ENCODE measurements at places on chromosomes 3 and 15. TPM values are rescaled to one million over a fixed set of nuclear protein-coding genes. Genes with fewer than 3 reads are reported as not detected.

DNA sequence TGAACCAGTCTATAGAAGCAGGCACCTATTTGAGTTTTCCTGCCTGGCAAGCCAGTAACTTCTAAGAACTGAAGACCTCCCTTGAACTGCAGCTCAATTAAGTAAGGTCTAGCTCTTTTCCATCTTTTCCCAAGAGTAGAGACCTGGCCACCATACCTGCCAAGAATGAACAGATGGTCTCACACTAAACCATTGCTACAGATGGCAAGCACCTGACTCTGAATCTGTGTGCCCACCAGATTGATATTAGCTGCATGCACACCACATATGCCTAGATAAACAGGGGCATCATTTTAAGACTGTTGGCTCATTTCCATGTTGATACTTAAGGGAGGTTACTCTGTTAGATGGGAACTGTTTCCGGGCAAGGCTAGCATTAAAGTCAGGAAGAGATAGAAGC, 34.8 kb upstream of the GSK3B start:
- DNase-seq: peak; percentile 20

DNA sequence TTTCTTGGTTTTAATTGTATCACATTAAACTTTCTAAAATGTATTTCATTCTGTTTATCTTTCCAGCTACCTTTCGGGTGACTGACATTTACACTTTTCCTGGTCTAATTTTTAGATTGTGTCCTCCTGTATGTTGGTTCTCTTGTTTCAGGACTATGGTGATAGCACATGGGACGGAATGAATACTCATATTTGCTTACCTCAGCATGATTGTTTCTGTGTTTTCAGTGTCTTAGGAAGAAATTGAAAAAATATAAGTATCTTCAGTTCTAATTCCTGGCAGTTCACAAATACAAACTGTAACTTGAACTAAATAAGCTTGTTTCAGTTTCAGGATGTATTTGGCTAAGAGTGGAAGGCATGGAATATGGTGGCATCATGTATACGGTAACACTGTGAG, 80.1 kb upstream of the ROBO1 start:
- no peak for DNase-seq

GRCh38 chr3:2372306-2372705, 273.6 kb downstream of the CNTN4 start:
- DNase-seq: no peak

- DNase-seq: peak; percentile 62
Measured at GRCh38 chr3:47617086-47618010, 38.7 kb upstream of the CSPG5 start.

DNA sequence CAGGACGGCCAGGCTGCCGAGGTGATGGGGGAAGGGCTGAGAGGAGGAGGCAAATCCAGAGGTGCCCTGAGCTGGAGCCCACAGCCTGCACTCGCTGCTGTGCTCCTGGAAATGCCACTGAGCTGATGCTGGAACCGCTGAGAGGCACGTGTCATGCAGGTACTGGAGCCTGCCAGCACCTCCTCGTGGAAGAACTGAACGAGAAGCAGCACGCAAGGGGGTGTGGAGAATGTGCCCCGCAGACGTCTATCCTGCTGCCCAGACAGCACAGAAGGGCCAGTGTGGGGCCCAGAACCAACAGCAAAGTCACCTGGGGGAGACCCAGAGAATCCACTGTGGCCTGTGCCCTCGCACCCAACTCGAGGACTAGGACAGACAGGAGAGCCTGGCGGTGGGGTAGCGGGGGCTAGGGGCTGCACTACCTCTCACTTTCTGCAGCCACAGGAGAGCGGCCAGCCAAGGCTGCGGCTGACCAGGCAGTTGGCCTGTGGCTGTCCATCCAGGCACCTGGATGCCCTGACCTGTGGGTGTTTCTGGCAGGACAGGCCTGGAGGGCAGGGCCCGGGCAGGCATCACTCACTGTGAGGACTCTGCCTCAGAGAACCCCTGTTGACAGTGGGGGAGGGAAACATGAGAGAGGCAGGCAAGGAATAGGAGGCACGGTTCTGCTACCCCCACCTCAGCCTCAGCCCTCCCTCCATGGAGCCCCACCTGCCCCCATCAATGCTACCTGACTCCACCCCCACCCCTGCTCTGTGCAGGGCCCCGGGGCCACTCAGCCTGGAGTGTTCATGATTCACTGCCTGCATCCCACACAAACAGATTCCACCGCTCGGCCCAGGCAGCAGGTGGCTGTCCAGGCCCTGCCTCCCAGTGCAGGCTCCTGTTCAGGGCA, 213.1 kb downstream of the TBC1D2B start:
- no peak for DNase-seq

DPPA2 gene
- not detected for polyA plus RNA-seq

APEH gene
- polyA plus RNA-seq: 74.0 TPM

USP50 gene
- not detected for polyA plus RNA-seq

- DNase-seq: no peak
Measured at GRCh38 chr15:95866711-95867440, 463.6 kb upstream of the NR2F2 start.

C3orf20 gene
- polyA plus RNA-seq: not detected

GRCh38 chr3:160676547-160677303, at the start of gene ARL14:
ARL14 (plus strand) TSS chr3:160677160; CDS start chr3:160677347, 187 bp downstream.
- DNase-seq: no peak

DNA sequence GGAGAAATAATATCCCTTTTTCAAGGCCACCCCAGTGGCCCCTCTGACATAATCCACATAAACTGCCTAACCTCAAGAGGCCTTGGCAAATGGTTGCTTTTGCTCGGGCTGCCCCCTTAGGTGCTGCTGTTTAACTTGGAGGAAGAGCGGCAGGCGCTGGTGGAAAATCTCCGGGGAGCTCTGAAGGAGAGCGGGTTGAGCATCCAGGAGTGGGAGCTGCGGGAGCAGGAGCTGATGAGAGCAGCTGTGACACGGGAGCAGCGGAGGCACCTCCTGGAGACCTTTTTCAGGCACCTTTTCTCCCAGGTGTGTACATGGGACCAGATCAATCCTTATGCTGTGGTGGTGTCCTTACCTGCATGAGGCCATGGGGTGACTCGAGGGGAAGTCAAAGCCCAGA, 15.0 kb downstream of the DUOX1 start:
- no peak for DNase-seq

DNA sequence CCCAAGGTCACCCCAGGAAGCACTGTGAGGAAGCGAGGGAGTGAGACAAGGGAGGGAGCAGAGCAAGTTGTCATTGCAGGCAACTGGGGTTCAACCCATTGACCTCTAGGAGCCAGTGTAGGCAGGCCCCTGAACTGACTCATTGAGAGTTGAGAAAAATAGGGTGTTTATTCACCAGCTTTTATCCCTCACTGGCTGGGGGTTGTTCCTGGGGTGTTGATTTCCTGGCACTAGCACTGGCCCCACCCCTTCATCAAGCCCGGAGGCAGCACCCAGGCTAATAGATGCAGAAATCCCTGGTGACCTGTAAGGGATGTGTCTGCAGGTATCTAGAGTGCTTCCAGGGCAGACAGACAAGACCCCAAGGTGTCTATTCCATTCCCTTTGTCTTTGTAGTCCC, 183.9 kb downstream of the ARRDC4 start:
- no peak for DNase-seq

- no peak for DNase-seq
Measured at GRCh38 chr3:117063930-117064329, 354.4 kb downstream of the TUSC7 start.

DNA sequence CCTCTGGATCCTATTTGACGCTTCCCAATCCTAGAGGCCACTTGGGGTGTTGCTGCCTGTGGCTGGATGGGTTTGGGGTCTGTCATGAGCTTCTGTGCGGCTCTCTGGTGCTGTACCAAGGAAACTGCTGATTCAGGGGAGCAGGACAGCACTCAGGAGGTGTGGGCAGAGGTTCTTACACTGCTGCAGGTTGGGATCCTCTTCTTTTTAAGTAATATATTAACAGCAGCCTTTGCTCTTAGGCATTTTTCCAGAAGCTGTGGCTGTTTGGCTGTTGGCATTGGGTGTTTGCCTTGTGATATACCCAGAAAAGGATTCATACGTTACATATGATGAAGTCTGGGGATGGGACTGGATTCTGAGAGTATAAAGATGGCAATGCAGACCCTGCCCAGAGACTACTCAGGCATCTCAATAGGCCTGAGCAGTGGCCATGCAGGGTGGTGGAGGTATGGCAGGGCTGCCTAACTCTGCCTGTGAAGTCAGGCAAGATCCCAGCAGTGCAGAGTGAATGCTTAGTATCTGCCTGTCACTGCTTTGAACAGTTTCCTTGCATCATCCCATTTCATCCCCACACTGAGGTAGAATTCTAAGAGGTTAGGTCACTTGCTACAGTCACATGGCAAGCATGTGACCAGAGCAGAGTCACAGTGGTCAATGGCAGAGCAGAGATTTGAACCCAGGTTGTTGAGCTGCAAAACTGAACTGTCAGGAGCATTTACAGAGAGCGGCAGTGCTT, 3.9 kb downstream of the ABHD6 start:
- DNase-seq: no peak

- peak; percentile 4 for DNase-seq
Measured at GRCh38 chr3:142180761-142181362, 31.5 kb upstream of the TFDP2 start.

GRCh38 chr3:197950677-197951061, 679 bp downstream of the RPL35A start:
- DNase-seq: no peak

MINAR1 gene
- polyA plus RNA-seq: 0.46 TPM

CDC25A gene
- 3.5 TPM for polyA plus RNA-seq

- DNase-seq: peak; percentile 25
Measured at GRCh38 chr3:29454161-29454611, 173.3 kb downstream of the RBMS3 start.

DNA sequence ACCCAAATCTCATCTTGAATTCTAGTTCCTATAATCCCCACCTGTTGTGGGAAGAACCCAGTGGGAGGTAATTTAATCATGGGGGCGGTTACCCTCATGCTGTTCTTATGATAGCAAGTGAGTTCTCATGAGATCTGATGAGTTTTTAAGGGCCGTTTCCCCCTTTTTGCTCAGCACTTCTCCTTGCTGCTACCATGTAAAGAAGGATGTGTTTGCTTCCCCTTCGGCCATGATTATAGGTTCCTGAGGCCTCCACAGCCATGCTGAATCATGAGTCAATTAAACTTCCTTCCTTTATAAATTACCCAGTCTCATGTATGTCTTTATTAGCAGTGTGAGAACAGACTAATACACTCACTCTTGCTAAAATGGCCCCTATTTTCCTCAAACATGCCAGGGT, 374.7 kb downstream of the TUSC7 start:
- no peak for DNase-seq

DNA sequence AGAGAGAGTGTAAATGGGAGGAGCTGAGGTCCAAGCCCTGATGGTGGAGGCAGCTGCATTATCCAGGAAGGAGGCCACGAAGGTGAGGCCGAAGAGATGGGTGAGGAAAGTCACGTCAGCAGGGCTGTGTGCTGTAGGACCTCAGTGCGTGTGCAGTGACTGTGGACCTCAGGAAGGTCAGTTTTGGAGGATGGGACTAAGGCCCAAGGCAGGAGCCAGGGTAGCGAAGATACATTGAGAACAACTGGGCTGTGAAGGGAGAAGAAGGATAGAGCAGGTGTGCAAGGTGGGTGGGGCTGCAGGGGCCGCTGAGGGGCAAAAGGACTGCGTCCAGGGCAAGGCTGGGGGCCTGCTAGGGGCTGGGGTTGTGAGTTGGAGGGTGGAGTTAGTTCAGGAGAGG, 4.9 kb downstream of the KLHL40 start:
- DNase-seq: no peak

TRPM1 gene
- polyA plus RNA-seq: not detected

DNA sequence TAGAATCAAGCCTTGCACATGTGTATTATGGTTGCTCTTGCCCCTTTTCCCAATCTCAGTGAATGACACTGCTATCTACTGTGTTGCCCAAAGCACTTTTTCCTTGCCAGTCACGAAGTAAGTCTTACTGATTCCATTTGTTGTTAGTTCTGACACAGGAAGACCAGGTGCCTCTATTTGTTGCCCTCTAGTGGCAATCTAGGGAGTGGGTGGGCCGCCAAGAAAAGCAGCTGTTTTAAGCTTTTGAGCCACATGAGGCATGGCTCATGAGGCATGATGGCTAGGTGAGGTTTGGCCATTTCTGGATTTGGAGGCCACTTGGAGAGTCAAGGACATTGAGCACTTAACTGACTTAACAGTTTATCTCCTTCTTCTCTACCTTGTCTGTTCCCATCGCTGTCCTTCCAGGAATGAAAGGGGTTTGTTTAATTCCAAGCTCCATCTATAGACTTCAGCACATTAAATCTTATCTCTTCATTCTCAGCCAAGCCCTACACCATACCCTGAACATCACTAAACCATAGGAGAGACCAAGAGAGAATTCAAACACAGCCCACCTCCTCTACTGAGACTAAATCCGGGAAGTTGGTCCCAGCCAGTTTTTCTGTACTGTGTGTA, 103.1 kb downstream of the HCN4 start:
- DNase-seq: peak; percentile 81

CGNL1 gene
- polyA plus RNA-seq: 9.1 TPM

VEPH1 gene
- 0.88 TPM for polyA plus RNA-seq

GRCh38 chr15:95018888-95019545, 787.7 kb downstream of the MCTP2 start:
- no peak for DNase-seq

DNA sequence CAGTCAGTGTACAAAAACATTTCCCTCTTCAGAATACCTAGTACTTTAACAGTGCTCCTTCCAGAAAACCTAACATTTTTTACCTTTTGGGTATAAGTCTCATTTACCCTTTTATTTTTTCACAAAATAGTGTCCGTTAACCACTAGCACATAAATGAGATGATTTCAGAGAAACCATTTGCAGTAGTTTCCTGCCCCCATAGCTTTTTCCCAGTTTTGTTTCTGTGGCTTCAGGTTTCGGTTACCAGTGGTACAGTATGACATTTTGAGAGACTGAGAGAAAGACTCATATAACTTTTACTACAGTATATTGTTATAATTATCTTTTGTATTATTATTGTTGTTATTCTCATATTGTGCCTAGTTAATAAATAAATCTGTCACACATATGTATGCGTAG, 6.2 kb upstream of the RBMS3 start:
- DNase-seq: no peak

UACA gene
- polyA plus RNA-seq: 2.5 TPM

GRCh38 chr15:61684749-61685467, 375.3 kb downstream of the VPS13C start:
- DNase-seq: no peak

DNA sequence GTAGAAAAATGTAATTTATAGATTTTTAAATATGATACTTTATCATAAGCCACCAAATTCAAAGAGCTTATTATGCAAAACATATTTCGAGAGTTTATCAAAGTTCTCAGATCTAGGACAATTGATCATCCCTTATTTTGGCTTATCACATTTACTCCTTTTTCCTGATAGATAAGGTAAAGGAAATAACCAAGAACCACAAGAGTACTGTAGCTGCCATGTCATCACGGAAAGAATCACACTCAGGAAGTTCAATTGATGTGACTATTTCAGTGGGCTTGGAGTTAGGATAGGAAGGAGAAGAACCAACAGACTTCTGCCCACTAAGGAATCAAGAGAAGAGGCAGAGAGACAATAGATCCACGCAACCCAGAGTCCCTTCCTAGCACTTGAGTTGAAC, 142.7 kb upstream of the TMCO5A start:
- no peak for DNase-seq

NEO1 gene
- polyA plus RNA-seq: 64.2 TPM

ASB14 gene
- polyA plus RNA-seq: not detected

- DNase-seq: peak; percentile 90
Measured at GRCh38 chr15:77543159-77543882, 89.4 kb downstream of the LINGO1 start.

GRCh38 chr3:157135671-157136396, 24.1 kb downstream of the CCNL1 start:
- DNase-seq: no peak

PAQR5 gene
- 1.1 TPM for polyA plus RNA-seq
